ENCODE measurements at places on chromosomes 12 and 14. TPM values are rescaled to one million over a fixed set of nuclear protein-coding genes. Genes with fewer than 3 reads are reported as not detected.
A peak's percentile ranks its signal among the peaks of the same experiment; 100 is the strongest.

C14orf180 gene
- not detected for total RNA-seq

PTGER2 gene
- total RNA-seq: 0.37 TPM

DNA sequence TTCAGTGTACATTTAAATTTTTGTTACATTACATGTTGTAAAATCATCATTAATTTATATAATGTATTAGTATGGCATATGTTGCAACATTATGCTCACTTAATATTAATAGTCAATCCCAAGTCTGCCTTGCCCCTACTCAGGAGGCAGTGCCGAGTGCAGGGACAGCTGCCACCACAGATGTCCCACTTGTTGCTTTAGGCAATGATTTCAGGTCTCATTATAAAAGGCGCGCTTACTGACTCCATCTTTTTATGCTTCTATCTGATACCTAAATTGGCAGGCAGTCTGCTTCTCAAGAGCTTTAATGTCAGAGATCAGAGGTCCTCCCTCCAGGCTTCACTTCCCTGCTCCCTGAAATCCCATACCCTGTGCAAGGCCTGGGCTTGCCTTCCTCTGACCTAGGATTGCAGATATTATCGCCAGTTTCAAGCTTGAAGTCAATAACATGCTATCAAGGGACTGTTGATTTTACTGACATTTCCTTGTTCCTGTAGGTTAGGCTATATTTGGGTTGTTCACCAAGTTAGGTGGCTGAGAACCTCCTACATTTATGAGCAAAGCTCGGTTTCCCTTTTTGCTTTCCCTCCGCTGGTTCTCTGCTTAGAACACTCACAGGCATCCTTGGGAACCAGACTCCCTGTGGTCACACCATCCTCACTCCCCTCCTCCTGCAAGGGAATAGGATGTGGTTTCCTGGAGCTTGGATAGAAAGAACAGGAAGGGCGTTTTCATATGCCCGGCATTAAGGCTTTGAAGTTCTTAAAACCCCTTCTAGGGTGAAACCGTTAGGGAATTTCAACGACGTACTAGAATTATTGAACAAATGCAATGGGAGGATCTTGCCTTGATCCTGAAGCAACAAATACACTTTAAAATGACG lies 208.4 kb upstream of the FKBP4 start:
- H3K27ac ChIP-seq: no peak overlapping the region
- H3K36me3 ChIP-seq: peaks cover 14% of the 10 kb centered on the region
- peaks cover 8% of the 10 kb centered on the region for H3K4me1 ChIP-seq
- peaks cover 3% of the 10 kb centered on the region for H3K27me3 ChIP-seq
- no peak for DNase-seq
- no peak overlapping the region for H3K4me3 ChIP-seq

SPIC gene
- not detected for total RNA-seq

DNA sequence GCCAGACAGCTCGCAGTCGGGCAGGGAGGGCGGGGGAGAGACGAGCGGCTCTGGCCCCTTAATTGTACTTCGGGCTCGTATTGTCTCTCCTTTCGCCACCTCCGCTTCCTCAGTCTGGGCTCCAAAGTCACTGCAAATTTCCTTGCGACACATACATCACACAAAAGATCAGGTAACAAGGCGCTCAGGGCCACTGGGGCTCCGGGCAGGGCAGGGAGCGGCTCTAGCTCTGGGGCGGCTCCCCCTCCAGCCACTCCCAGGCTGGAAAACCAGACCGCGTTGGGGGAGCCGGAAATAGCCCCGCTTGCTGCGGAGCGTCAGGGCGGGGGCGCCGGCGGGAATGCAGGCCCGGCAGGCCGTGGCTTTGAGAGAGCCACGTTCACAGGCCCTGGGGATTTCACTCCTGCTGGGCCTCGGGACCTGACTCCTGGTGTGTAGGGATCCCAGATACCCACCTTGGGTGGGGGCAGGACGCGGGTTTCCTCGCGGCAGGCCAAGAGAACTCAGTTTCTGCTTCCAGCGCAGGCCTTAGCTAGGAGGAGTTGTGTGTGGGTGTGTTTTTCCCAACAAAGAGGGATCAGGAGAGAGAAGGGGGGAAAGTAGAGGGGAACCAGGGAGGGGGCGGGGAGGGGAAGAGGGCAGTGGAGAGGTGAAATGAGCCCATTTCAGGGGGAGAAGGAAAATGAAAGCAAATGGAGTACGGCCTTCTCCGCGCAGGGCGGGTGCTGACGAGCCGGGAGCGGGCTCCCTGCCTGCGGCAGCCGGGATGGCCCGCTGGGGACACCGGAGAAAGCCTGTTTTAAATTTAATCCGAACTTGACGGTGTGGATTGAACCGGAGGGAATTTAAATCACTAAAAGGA lies 4.4 kb upstream of the HOXC9 start:
- DNase-seq: no peak
- peak overlapping the region; percentile 41 for H3K4me3 ChIP-seq
- H3K27me3 ChIP-seq: peaks cover 69% of the 10 kb centered on the region
- no peak overlapping the region for H3K27ac ChIP-seq
- H3K4me1 ChIP-seq: no peaks in the 10 kb centered on the region
- no peaks in the 10 kb centered on the region for H3K36me3 ChIP-seq

GRCh38 chr12:39723831-39724230 lies 104.2 kb upstream of the ABCD2 start:
- no peak overlapping the region for H3K27ac ChIP-seq
- H3K4me3 ChIP-seq: no peak overlapping the region
- H3K36me3 ChIP-seq: no peaks in the 10 kb centered on the region
- H3K27me3 ChIP-seq: no peaks in the 10 kb centered on the region

DNA sequence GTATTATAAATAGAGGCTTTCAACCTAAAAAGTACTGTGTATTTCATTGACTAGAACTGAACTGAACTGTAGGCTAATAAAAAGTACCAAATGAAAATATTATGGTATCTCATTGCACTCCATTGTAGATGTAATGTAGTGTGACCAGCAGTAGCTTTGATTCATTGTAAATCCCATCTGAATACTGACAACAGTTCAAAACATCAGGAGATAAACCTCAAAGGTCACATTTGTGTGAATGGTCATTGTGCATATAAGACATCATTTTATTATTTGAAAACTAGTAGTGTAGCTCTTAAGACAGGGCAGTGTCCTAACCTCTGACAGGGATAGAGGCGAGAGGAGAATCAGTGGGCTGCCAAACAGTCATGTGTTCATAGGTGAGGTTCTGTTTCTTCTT lies 286.6 kb downstream of the FBXL14 start:
- DNase-seq: no peak
- no peak overlapping the region for H3K4me3 ChIP-seq
- peaks cover 24% of the 10 kb centered on the region for H3K4me1 ChIP-seq

ZC2HC1C gene
- total RNA-seq: 0.89 TPM

DNA sequence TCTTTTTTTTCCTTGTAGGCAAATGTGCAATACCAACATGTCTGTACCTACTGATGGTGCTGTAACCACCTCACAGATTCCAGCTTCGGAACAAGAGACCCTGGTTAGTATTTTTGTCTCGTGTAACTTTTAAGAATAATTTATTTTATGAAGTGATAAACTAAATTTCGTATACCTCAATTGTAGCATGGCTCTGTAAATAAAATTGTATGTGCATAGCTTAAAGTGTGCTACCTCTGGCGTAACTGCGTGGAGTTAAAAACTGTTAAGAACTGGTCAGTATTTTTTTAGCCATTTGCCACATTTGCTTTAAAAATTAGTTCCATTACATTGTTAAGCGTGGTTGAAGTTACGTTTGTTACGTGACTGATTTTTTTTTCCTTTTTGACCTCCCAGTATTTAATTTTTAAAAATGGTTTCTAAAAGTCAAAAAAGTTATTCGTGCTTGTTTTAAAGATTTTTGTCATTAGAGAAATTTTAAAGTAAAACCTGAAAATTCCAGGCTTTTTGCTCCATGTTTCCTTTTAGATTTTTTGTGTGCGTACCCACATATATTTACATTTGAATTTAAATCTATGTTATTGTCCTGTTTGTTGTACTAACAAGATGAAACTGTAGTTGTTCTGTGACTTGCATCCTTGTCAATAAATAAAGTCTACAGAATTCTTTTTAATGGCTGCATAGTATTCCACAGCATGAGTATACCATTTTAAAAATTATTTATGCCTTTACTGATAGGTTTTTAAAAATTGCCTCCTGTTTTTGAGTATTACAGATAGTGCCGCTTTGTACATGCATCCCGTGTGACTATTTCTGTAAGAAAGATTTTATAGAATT lies 1.4 kb downstream of the MDM2 start:
- peaks cover 47% of the 10 kb centered on the region for H3K36me3 ChIP-seq
- H3K4me1 ChIP-seq: peaks cover 52% of the 10 kb centered on the region
- peak overlapping the region; percentile 95 for H3K4me3 ChIP-seq
- H3K27me3 ChIP-seq: peaks cover 11% of the 10 kb centered on the region

GRCh38 chr12:130948136-130948535 lies 5.6 kb upstream of the ADGRD1 start:
- no peak overlapping the region for H3K27ac ChIP-seq
- DNase-seq: no peak
- no peaks in the 10 kb centered on the region for H3K4me1 ChIP-seq

DNA sequence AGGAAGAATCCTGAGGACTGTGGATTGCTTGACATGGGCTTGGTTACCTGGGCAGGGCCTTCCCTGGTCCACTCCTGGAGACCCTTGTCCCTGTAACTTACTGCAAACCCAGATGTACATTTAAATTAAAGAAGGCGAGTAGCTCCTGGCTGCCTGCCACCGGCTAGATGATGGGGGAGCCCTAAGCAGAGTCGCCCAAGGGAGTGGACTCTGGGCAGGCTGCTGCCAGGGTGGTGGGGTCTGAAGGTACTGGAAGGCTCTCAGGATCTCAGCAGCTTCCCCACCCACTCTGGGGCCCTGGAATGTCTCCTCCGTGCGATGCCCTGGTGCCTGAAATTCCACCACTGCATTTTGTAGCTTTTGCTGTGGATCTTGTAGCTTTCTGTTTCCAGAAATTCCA lies 74.7 kb downstream of the FBXL14 start:
- DNase-seq: no peak
- H3K27me3 ChIP-seq: no peaks in the 10 kb centered on the region
- H3K36me3 ChIP-seq: peaks cover 19% of the 10 kb centered on the region
- H3K4me3 ChIP-seq: peak overlapping the region; percentile 58
- H3K27ac ChIP-seq: peak overlapping the region; percentile 74
- peaks cover 45% of the 10 kb centered on the region for H3K4me1 ChIP-seq

DNA sequence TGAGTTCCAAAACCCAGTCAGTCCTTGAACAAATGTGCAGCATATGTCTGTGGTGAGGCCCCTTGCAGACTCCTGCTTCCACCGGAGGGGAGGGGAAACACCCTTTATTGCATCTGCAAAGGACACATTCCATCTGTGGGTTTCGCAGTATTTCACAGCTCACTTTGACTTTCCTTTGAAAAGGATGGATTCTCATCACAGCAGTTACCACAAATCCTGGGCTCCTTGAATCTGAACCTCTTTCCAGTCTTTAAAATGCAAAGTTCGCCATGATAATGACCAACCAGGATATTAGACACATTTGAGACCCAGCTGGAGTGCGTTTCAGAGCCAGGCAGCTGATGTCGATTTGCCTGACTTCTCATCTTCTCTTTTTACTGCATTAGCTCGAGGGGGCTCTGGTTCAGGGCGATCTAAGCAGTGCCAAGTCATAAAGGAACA lies 242.4 kb downstream of the SLC15A4 start:
- peaks cover 10% of the 10 kb centered on the region for H3K36me3 ChIP-seq
- no peaks in the 10 kb centered on the region for H3K4me1 ChIP-seq
- H3K27ac ChIP-seq: no peak overlapping the region
- H3K4me3 ChIP-seq: no peak overlapping the region
- no peaks in the 10 kb centered on the region for H3K27me3 ChIP-seq

ARID2 gene
- 13.6 TPM for total RNA-seq

- no peak for DNase-seq
- no peaks in the 10 kb centered on the region for H3K4me1 ChIP-seq
- peaks cover 2% of the 10 kb centered on the region for H3K27me3 ChIP-seq
- no peak overlapping the region for H3K4me3 ChIP-seq
- H3K36me3 ChIP-seq: peaks cover 20% of the 10 kb centered on the region
Measured at GRCh38 chr12:49026678-49027480, 8.3 kb upstream of the PRKAG1 start.

DNA sequence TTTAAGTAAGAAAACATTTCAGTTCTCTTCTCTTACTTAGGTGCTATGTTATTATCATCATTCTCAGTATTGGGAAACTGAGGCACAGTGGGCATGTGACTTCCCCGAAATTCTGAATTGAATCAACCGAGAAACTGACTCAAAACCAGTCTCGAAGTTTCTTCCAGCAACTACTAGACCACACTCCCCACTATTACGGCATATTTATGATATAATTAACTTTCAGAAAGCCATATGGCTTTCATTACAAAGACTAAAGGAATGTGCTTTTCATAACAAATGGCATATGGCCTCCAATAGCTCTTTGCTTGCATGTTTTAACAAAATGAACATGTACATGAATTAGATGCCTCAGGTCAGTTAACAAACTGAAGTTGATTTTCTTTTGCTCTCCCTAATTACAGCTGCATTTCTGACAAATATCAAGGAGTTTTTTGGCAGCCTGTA lies 182.9 kb upstream of the SLC38A2 start:
- H3K36me3 ChIP-seq: peaks cover 13% of the 10 kb centered on the region
- peak overlapping the region; percentile 87 for H3K27ac ChIP-seq
- 0 out of 2 replicates have a peak, but pooled peaks cover 3% of the 10 kb centered on the region for H3K27me3 ChIP-seq
- peak overlapping the region; percentile 81 for H3K4me3 ChIP-seq

GRCh38 chr12:107406932-107407331 lies 278.7 kb upstream of the PWP1 start:
- H3K27ac ChIP-seq: no peak overlapping the region
- no peaks in the 10 kb centered on the region for H3K36me3 ChIP-seq
- DNase-seq: no peak

PDZRN4 gene
- total RNA-seq: not detected

DNA sequence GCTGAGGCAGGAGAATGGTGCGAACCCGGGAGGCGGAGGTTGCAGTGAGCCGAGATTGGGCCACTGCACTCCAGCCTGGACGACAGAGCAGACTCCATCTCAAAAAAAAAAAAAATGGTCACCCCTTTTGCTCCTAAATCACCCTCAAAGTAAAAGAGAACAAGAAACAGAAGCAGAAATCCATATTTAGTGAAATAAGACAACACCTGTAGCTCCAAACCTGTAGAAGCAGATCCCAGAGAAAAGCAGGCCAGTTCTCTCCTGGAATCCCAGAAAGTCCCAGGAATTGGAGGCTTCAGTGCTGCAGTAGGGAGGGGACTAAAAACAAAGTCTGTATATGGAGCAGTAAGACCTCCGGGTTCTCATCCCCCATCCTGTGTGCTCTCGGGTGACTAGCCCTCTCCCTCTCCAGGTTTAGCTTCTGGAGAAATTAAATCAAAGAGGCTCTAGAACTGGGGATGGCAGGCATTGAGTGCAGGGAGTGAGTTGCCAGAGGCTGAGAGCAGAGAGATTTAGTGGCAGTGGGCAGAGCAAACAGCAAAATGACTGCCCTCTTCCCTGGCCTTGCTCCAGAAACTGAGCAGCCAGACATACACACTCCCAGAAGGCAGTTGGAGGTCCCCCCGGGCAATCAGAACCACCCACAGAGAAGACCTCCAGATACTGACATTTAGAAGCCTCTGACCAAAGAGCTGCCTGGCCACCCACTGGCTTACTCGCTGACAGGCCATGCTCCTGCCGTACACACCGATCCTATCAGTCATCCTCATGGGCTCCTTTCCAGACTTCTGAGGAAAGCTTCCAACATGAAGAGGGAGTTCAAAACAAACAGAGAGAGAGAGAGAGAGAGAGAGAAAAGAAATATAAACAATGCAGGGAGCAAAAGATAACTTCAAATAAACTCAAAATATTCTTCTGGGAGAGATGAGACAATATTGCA lies 6.3 kb upstream of the MLXIP start:
- DNase-seq: peak; percentile 98
- H3K27me3 ChIP-seq: peaks cover 2% of the 10 kb centered on the region
- peak overlapping the region; percentile 49 for H3K27ac ChIP-seq
- peaks cover 18% of the 10 kb centered on the region for H3K4me1 ChIP-seq
- H3K36me3 ChIP-seq: no peaks in the 10 kb centered on the region

PGF gene
- total RNA-seq: 0.86 TPM
